MCF 10A (cell line): ENCODE measurements at places on chromosomes 5 and 9. TPM values are rescaled to one million over a fixed set of nuclear protein-coding genes. Genes with fewer than 3 reads are reported as not detected.
A peak's percentile ranks its signal among the peaks of the same experiment; 100 is the strongest.

PCDHB15 gene
- 0.91 and 1.2 TPM in 2 replicates for total RNA-seq

PAEP gene
- total RNA-seq = not detected in 2 replicates

- DNase-seq = no peak
Observed at GRCh38 chr9:35163413-35163812, 1.6 kb downstream of the UNC13B start.

- DNase-seq = peak; percentile 30
Observed at GRCh38 chr5:8773046-8773615, 772.7 kb downstream of the SEMA5A start.

DNA sequence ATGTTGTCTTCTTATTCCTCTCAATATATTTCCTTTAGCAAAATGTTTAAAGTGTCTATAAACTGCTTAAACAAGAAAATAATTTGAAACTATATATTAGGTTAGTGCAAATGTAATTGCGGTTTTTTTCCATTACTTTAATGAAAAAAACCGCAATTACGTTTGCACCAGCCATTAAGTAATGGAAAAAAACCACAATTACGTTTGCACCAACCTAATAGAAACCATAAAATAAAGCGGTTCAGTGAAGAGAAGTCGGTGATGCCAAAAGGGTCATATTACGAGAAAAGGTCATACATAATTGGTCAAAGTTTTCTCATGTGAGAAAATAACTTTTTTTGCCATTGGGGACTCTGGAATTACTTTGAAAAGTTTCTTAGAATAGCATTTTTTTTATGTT, 385.6 kb upstream of the ST8SIA4 start:
- DNase-seq = no peak

GRCh38 chr9:76716085-76716672, 48.1 kb upstream of the PCA3 start:
- DNase-seq = peak; percentile 14

SOHLH1 gene
- not detected in 2 replicates for total RNA-seq

DNA sequence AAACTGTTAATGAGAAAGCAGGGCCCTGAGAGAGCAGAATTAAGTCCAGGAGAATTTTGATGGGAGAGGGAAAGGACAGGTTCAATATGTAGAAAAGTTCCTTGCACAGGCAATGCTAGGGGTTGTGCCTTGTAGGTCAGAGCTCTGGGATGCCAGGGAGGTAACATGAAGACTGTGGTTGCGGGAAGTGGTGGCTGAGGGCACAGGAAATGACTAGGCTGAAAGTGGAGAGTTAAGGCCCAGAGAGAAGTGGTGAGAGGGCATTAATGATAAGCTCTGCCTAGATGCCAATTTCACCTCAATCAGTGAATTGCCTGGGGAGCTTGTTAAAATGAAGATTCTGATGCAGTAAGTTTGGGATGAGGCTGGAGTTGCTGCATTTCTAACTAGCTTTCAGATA, 31.5 kb upstream of the PPP3R2 start:
- no peak for DNase-seq
